ENCODE measurements at places on chromosomes 4 and X. TPM values are rescaled to one million over a fixed set of nuclear protein-coding genes. Genes with fewer than 3 reads are reported as not detected.

ASB5 gene
- not detected for total RNA-seq

LDB2 gene
- not detected for total RNA-seq

MGARP gene
- total RNA-seq, result 0.23 TPM

HSFX1 gene
- total RNA-seq, result 2.6 TPM

CFAP99 gene
- total RNA-seq, result 0.12 TPM

Data from CD4-positive, alpha-beta memory T cell (primary cell).